ENCODE measurements at places on chromosomes 6 and 20.

DNA sequence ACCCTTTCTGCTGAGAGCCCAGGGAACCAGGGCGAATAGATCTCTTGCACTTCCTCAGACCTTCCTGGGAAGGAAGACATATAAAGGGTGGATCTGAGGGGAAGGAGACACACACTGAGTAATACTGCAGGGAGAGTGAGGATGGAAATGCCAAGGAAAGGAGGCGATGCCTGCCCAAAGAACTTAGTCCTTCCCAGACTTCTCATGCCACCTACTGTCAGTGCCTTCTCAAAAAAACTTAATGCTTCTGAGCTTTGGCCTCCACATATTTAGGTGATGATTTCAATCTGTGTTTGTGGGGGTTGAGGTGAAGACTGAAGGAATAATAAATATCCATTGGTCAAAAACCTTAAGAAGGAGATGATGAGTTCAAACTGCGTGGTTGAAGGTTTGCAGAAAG is 9.7 kb downstream of the BTN3A1 start:
- DNase-seq = no peak

GRCh38 chr20:40326784-40327183 is 362.3 kb downstream of the MAFB start:
- DNase-seq = no peak

DNA sequence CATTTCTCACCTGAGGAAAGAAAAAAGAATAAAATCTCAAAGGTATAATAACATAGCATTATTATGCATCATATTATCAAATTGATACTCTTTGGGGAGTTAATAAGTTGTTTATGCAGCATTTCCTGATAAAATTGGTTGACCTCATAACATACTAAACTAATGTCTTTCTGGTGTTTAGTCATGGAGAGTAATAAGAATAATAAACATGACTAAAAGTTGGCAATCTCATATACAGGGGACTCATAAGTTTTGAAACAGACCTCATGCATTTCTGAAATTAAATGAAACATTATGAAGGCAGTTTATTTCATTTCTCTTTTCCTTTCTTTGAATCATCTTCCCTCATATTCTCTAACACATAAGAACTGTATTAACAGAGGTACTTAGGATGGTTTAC is 60.5 kb upstream of the PRDM1 start:
- DNase-seq = no peak

GRCh38 chr6:41967312-41968287 is 26.0 kb upstream of the CCND3 start:
- DNase-seq = no peak

DNA sequence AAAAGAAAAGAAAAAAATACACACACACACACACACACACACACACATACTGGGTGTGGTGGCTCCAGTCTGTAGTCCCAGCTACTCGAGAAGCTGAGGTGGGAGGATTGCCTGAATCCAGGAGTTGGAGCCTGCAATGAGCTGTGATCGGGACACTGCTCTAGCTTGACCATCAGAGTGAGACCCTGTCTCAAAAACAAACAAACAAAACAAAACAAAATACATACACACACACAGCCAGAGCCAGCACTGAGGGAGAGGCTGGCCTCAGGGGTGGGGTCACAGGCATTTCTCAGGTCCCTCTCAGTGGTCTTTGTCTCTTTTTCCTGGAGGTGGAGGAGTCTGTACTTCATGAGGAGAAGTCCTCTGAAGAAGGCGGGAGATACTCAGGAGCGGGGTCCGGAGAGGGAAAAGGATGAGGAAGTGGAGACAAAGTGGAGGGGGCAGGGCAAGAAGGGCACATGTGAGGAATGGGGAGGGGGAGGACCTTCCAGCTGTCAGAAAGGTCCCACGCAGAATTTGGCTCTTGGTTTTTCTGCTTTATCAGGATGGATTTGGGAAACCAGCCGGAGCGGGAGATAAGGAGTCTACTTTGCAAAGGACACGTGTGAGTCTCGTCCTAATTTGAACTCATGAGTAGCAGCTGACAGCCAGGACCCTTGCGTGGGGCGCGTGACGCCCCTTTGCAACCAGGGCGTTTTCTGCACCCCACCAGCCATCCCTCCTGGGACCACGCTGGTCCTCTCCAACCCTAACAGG is 7.7 kb upstream of the MICB start:
- DNase-seq = no peak

DNA sequence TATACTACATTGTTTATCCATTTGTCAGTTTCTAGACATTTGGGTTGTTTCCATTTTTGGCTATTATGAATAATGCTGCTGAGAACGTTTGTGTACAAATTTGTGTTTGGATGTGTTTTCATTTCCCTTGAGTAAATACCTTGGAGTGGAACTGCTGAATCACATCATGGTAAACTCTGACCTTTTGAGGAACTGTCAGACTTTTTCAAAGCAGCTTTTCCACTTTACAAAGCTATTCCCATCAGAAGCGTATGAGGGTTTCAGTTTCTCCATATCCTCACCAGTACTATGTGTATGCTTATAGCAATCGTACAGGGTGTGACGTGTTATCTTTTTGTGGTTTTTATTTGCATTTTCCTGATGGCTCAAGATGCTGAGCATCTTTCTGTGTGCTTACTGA is 103.7 kb downstream of the MYO6 start:
- no peak for DNase-seq

- no peak for DNase-seq
These were observed 505 bp downstream of the SNAI1 start for GRCh38 chr20:49983123-49983847.

- no peak for DNase-seq
These were observed 2.0 kb upstream of the PNPLA1 start for GRCh38 chr6:36267731-36268477.

DNA sequence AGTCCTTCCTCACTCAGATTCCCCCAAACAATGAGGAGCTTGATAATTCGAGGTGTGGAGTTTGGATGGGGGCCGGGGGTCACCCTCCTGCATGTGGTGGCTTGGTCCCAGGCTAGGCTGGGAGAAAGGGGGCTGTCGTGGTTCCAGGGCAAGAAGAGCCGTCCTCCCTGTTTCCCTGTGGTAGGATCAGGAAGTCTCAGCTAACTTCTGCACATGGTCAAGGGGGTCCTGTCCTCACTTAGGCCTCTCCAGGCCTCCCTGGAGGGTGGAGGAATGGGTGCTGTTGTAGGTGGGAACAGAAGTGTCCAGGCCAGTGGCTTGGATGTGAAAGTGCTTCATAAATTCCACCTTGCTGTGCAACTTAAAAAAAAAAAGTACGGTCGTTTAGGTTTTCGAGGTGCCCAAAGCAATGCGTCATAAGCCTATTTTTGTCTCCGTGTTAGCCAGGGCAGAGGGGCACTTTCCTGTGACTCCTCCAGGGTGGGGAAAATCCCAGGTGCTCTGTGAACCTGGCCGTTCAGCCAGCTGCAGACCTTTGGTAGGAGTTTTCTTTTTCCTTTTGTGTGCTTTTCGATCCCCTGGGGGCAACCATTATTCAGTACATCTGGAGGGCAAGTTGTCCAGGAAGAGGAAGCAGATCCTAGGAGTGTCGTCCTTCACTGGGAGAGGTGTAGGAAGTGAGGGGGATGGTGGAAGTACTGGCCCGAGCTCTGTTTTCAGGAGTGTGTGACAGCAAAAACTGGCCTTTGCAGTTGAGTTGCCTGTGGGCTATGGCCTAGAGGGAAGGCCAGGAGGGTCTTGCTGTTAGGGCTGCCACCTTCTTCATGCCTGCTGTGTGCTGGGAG is 9.6 kb downstream of the IGF2R start:
- no peak for DNase-seq

- DNase-seq = no peak
These were observed 451.5 kb upstream of the CITED2 start for GRCh38 chr6:139825935-139826374.

- DNase-seq = no peak
These were observed 111.8 kb downstream of the AGPAT4 start for GRCh38 chr6:161161889-161162624.

- DNase-seq = no peak
These were observed 116.1 kb upstream of the TRAF3IP2 start for GRCh38 chr6:111721753-111722154.

DNA sequence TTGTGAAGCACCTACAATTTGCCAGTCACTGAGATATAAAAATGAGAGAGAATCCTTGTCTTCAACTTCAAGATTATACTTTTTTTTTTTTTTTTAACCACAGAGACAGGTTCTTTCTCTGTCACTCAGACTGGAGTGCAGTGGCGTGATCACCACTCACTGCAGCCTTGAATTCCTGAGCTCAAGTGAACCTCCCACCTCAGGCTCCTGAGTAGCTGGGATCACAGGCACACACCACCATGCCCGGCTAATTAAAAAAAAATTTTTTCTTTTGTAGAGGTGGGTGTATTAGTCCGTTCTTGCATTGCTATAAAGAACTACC is 51.6 kb upstream of the PMEPA1 start:
- DNase-seq = no peak

DNA sequence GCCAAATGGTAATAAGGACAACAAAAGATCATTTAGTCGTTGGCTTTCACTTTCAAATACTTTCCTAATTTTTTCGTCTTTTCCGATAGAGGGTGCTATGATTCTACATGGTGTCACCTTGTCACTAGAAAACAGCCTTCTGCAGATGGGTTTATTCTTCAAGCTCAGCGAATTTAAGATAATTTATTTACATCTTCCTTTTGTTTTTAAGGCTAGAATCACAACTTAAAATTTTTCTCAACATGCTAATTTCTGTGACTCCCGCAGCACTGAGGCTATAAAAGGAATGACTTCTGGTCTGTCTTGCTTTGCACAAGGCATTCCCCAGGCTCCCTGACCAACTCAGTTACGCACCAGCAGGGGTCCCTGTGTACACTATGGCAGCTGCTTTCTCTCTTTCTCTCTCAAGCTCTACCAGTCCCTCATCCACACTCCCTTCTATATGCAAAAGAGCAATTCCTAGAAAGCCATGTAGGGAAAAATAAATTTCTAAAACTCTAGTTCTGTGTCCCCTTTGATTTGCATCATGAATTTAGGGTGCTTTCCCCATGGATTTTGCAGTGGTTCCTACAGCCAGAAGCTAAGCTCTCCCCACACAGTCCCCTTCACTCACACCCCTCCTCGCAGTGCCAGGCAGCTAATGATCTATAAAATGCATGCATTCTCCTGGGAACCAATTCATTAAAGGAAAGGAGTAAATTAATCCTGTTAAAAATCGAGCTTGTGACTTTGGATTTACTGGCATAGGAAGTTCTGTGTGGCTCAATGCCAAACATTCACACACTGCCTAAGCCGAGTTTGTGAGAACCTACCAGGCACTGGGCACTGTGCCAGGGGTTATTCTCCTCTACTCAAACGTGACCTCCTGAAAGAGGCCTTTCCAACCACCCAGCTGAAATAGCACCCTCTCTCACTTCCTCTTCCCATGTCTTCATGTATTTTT is 74.5 kb downstream of the DCDC2 start:
- DNase-seq = no peak

DNA sequence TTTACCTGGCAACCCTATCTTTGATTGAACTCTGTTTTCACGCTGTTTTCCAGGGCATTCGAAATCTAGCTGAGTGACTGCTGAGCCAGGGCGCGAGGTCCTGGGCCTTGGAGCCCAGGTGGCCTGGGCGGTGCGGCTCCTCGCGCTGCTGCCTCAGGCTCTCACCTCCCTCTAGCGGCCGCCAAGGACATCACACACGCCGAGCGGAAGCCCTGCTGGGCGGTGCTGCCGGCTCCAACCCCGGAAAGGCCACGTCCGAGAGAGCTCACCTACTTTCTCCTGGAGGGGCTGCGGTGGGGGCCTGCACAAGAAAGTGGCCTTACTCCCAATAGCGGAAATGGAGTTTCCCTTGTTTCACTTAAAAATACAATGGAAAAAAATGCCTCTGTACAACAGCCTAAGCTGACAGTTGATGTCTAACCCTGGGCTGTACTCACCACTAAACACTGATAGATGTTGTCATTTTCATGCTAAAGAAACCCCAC is 77.7 kb downstream of the ELOVL4 start:
- peak; percentile 24 for DNase-seq

DNA sequence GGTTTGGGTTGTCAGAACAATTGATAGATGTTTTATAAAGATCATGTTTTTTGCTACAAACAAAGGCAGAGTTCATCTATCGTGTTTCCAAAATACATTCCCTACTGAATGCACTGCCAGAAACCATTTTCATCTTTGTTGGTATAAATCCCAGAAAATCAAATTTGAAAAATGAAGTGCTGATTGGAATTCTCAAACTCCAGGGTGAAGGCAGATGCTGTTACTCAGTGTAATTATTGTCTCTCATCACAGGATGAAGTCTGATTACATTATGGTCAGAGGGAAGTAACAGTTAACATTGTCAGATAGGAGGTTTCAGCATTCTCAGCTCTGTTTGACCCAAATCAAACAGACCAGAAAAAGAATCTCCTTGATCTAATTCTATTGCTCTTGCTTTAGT is 198.4 kb upstream of the KCNK16 start:
- no peak for DNase-seq

DNA sequence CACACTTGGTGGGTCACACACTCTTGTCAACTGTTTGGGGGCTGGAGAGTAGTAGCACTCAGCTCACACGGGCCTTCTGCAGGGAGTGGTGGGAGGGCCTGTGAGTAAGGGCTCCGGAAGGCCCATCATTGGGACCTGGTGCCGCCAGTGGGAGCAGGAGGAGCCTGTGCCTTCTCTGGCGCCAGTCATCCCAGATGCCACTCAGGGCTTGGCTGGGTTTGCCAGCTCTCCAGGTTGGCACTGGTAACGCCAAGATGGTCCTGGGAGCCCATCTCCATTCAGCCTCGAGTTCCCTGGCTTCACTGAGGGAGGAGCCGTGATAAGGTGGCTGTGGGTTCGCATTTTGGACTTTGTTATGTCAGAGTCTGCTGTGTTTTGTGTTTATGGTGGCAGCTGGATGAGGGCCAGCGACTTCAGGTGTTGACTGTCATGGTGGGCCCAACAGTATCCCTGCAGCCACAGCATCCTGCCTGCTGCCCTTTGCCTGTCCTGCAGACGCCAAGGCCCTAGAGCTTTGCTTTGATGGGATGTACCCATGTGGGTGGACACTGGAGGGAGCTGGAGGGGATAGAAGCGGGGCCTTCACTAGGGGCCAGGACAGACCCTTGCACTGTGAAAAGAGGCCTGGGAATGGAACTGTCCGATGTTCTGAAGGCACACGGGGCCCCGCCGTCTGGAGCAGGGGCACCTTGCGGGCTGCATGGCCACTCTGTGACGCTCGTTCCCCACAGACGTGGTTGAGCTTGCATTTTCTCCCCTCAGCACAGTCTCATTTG is 13.3 kb upstream of the DNAJC5 start:
- DNase-seq = no peak

DNA sequence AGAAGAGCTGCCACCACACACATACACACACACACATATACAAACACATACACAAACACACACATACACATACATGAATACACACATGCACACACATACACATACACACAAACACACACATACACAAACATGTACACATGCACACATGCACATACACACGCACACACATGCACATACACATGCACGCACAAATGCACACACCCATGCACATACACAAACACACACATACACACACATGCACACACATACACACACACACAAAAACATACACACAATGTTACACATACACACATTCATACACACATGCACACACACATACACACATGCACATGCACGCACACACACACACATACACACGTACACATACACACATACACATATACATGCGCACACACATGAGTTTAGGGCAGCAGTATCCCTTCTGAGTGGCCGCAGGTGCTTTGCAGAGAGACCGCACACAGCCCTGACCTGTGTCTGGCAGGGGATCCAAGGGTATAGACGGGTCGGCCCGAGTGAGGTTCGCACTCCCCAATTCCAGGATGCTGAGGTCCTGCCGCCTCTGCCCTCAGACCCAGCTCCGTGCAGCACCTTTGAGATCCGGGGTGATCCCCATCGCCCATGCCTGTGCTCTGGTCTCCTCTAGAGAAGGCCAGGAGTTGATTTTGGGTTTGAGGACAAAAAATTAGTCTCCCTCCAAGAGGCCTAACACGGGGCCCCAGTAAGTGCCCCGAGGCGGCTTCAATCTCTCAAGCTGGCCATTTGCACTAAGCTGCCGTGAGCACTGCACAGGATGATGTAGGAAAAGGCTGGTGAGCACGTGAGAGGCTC is 56.8 kb downstream of the TMEM242 start:
- no peak for DNase-seq

Data from stimulated activated CD4-positive, alpha-beta T cell treated with anti-CD3 and anti-CD28 coated beads, TNF-alpha, amount 100 ng/mL, for 1 hour (primary cell).